ENCODE measurements at places on chromosomes 1 and 21. TPM values are rescaled to one million over a fixed set of nuclear protein-coding genes. Genes with fewer than 3 reads are reported as not detected.

DNA sequence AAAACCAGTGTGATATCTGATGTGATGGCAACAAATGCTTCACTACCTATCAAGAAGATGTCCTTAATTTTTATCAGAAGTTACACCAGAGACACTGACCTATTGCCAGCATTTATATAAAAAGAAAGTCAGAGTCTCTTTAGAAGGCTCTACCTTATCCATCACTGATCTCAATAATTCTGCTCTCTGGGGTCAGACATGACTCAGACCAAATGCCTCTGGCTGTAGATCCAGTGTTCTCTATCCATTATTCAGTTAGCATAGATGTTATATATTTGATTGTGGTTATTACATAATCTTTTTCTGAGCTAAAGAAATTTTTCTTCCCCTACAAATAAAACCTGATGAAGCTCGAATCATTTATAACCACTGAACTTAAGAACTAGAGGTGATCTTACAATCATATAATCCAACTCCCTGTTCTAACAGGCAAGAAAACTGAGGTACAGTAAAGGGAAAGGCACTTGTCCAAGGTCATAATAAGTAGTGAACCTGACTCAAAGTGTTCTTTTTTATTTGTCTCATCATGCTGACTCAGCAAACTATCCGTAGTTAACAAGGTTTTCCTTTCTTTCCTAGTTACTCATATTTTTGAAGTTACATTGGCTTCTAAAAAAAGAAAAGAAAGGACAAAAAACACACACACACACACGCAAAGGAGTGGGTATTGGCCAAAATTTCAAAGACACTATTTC lies 43.6 kb upstream of the ESRRG start:
- no peak for DNase-seq

- DNase-seq, result no peak
Measured at GRCh38 chr1:36349241-36349671, 25.8 kb upstream of the EVA1B start.

- no peak for DNase-seq
Measured at GRCh38 chr1:188155261-188155660, 1326.5 kb downstream of the PLA2G4A start.

DNA sequence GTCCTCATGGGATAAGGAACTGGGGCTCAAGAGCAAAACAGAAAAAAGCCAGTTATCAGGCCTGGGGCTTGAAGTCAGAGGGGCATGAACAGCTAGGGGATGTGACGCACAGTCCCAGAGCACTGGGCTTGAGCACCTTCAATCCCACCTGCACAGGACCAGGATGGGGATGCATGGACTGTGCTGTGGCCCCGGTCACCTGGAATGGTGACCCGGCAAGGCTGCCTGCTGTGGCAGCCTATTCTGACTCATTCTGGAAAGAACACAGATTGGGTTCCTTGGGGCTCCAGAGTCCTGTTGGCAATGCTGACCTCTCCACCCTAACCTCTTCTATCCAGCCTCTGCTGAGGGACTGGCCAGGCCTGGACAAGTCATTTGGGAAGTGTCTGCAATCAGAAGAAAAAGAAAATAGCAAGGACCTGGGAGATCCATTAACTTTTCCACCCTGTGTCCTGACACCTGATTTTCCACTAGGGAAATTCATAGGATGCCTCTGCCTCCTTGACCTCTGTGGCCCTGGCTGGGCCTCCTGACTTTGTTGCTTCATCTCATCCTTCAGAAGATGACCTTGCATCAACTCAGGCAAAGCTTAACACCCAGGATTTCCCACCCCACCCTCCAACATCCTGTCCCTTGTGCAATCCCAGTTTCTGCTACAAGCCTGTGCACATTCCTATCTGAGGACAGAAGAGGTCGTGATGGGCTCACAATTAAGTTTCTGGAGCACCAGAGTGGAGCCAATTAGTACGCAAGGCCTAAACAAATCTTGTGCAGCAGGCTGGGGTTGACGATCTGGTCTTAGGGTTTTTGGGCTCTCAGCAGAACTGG lies 17.9 kb upstream of the FMOD start:
- peak; percentile 70 for DNase-seq

- DNase-seq, result no peak
Measured at GRCh38 chr1:12507631-12508030, 110.4 kb downstream of the DHRS3 start.

- no peak for DNase-seq
Measured at GRCh38 chr1:111955755-111956154, 33.7 kb downstream of the KCND3 start.

DNA sequence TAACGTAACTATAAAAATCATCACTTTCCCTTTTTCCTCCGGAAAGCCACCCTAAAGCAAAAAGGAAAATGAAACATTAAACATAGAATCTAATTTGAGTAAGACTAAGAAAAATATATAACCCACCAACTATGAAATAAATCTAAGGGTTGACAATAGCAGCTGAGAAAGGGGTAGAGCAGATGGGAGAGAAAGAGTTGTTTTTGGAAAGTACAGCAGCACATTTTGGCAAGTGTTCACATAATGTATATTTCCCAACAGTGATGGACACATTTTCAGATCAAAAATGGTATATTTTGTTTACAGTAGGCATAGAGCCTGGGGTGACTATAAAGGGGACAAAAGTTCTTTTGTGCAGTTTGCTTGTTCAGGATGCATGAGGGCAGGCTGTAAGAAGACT lies 1287.4 kb upstream of the B3GALT2 start:
- DNase-seq, result no peak

- no peak for DNase-seq
Measured at GRCh38 chr1:151416231-151416630, 16.9 kb downstream of the PSMB4 start.

DNA sequence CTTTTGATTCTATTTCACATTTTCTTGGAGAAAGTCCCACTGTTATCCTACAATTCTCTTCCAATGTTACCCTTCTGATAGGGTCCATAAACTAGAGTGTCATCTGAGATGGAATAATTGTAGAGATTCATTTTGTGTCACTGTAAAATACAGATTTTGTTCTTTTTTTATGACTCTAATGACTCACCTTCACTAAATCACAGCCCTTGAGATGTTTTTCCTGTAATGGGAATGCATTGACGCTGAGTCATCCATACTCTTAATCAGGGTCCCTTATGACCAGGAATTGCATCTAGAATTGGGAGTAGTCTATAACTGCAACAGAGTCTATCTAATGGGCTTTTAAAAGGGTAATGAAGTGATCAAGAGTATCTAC lies 315.5 kb downstream of the TGFB2 start:
- DNase-seq, result no peak

DNA sequence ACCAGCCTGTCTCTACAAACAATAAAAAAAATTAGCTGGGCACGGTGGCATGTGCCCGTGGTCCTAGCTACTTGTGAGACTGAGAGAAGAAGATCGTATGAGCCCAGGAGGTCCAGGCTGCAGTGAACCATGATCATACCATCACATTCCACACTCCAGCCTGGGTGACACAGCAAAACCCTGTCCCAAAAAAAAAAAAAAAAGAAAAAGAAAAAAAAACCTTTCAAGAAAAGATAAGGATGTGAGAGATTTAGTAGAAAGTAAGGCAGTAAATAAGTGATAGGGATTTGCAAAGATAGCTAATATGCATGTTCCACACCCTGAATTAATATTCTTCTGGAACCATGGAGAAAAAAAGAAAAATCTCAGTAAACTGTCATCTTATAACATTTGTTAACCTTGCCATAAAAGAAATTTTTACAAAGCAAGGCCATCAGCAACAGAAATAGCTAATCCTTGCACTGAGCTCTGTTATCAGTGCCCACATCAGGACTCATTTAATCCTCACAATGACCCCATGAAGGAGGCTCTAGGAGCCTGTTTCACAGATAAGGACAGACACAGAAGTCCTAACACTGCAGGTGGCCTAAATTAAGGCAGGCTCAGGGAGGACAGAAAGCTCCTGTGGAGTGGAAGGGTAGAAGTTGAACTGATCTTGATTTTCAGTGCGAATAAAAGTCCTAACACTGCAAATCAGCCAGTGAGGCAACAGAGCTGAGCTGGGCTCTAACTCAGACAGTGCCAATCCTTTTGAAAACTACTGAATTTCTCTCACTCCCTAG lies 7.6 kb downstream of the GNB1 start:
- DNase-seq, result no peak

DNA sequence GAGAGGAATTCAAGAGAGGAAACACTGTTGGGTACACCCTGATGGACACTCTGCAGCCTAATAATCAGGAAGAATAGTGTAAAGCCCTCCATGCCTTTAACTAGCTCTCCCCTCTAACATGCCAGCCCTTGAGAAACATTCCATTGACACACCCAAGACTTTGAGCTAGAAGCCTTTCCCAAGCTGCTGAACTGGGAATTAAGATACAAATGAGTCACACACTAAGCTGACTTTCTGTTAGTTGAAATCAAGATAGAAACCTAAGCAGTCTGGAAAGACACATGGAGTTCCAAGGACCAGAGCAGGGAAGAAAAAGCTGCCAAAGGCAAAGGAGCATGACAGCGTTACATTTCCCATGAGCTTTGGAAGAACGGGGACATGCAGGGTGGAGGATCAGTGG lies 380.8 kb downstream of the NPHP4 start:
- no peak for DNase-seq

GRCh38 chr1:106637566-106637965 lies 418.9 kb upstream of the PRMT6 start:
- no peak for DNase-seq

- DNase-seq, result no peak
Measured at GRCh38 chr1:41351262-41352151, 9.7 kb upstream of the FOXO6 start.

GRCh38 chr1:9816199-9816598 lies 7.6 kb downstream of the CLSTN1 start:
- no peak for DNase-seq

GRCh38 chr21:16993416-16994038 lies 519.3 kb upstream of the CXADR start:
- DNase-seq, result no peak

DNA sequence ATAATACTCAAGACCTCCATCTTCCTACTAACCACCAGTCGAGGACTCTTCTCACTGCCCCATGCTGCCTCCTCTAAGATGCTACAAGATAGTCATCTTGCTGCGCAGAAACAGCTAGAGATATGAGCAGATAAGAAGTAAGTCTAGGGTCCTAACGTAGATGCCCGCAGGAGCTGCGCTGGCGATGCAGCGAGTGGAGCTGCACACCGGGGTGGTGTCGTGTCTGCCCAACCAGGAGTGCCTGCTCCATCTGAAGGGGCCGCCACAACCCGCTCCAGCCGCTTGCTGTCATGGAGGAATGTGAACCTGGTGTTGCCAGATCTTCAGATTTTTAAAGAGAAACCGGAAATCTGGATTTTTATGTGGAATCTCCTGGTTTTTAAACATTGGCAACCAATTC lies 175.1 kb downstream of the VPS13D start:
- no peak for DNase-seq

- DNase-seq, result no peak
Measured at GRCh38 chr1:56703747-56704146, 58.6 kb downstream of the PRKAA2 start.

DNA sequence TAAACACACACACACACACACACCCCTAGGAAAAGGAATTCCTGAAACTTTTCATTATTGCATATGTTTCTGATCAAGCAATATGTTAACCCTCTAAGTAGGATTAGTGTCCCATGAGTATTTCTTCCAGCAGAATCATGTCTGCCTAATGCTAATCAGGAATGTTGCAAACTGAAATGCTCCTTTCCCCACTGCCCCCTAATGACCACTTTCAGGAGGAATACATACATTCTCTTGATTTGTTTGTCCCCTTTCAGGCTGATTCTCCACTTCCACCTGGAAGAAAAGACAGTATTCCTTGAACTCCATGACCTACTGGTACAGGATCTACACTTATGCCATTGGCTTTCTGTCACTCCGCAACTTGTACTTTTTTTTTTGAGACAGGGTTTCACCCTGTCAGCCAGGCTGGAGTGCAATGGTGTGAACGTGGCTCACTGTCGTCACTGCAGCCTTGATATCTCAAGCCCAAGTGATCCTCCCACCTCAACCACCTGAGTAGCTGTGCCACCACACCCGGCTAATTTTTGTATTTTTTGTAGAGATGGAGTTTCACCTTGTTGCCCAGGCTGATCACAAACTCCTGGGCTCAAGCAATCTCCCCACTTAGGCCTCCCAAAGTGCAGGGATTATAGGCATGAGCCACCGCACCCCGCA lies 56.7 kb downstream of the LRIG2 start:
- no peak for DNase-seq

DNA sequence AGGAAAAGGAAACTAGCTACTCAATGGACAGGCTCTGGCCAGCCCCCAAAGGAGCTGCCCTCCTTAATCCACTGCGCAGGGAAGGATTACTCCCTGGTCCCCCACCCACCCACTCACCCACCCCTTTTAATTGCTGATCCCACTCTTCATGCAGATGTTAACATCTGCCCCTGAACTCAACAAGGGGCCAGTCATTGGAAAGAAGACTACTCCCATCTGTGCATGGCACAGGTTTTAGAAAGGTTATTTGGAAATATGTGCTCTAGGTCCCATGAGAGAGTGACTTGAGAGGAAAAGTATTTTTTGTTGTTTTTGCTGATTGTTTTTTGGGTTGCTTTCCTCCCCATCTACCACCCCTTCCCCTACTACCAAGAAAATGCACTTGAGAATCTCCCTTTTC lies 94.4 kb upstream of the FGGY start:
- no peak for DNase-seq

GRCh38 chr21:37974081-37974480 lies 57.8 kb upstream of the KCNJ6 start:
- no peak for DNase-seq

GRCh38 chr1:113946678-113947387 lies 17.7 kb downstream of the HIPK1 start:
- no peak for DNase-seq

DNA sequence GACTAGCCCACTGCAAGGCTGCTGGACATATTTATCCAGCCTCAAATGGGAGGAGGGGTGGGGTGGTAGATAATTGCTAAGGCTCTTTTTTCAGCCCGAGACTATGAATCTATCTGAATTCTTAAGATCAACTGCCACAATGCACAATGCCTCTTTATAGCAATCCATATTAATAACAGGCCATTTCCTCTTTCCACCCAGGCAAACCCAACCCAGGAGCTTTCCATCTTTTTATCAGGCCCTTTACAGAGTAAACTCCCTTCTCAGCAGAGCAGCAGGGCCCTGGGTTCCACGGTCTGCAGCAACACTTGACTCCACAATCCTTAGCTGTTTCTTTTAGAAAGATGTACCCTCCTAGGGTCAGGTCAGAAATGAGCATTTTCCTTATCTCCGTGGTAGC lies 806 bp downstream of the DDOST start:
- no peak for DNase-seq

GRCh38 chr1:231460614-231461013 lies 38.5 kb upstream of the EGLN1 start:
- no peak for DNase-seq

The RHCE gene
- total RNA-seq, result 0.71 TPM

The NBPF12 gene
- 4.8 TPM for total RNA-seq

The CYP4A11 gene
- total RNA-seq, result not detected

The GPX7 gene
- 12.4 TPM for total RNA-seq

The LPAR3 gene
- total RNA-seq, result 29.9 TPM

The AMY2B gene
- total RNA-seq, result 24.1 TPM

The FOXJ3 gene
- total RNA-seq, result 43.0 TPM

The TEDDM1 gene
- not detected for total RNA-seq
